ENCODE measurements at places on chromosomes 3 and 15. TPM values are rescaled to one million over a fixed set of nuclear protein-coding genes. Genes with fewer than 3 reads are reported as not detected.

The DUOXA2 gene
- not detected for total RNA-seq

The VEPH1 gene
- 259 TPM for total RNA-seq

The PRTG gene
- total RNA-seq, result 2.9 TPM

The EAF2 gene
- 1.6 TPM for total RNA-seq

The STRIT1 gene
- not detected for total RNA-seq

The CXCR6 gene
- total RNA-seq, result not detected

The GALNT15 gene
- total RNA-seq, result 8.7 TPM

The INSYN1 gene
- total RNA-seq, result not detected

The LDHAL6B gene
- not detected for total RNA-seq

The NAALADL2 gene
- total RNA-seq, result 1.5 TPM

The FOXB1 gene
- total RNA-seq, result not detected

The GPR171 gene
- total RNA-seq, result not detected

The SPATA12 gene
- total RNA-seq, result under 0.01 TPM

The PLA1A gene
- total RNA-seq, result 0.65 TPM

The RHOV gene
- 0.15 TPM for total RNA-seq

The TUSC7 gene
- total RNA-seq, result under 0.01 TPM

The BCL6 gene
- 5.9 TPM for total RNA-seq

The SEMA5B gene
- not detected for total RNA-seq

The MYEF2 gene
- total RNA-seq, result 14.9 TPM

The WNT7A gene
- total RNA-seq, result not detected

The CAMP gene
- not detected for total RNA-seq

The GPR176 gene
- 48.1 TPM for total RNA-seq

The FBXL22 gene
- total RNA-seq, result not detected

The GOLGA8K gene
- 0.30 TPM for total RNA-seq

The RABL3 gene
- total RNA-seq, result 33.6 TPM

The ZNF80 gene
- not detected for total RNA-seq

The BBS4 gene
- 11.6 TPM for total RNA-seq

Measured in epithelial cell of umbilical artery (primary cell).